ENCODE measurements at places on chromosomes 6 and 20.

DNA sequence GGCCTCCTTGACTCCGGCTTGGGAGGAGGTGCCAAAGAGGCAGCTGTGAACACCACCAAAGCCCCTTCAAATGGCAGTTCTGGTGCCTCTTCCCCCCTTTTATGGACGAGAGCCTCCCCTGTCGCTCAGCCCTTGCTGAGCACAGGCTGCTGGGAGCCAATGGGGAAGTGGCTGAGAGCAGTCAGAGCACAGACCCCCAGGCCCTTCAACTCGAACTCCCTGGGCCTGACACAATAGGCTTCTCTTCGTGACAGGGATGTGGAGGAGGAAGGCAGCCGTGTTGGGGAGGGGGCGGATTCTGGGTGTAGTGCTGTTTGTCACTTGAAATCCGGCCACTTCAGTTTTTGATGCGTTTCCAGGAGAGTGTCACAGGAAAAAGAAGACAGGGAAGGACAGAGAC lies at the start of gene PDYN:
TSS of gene PDYN (minus strand) at position 73 of the 400 bp plus-strand sequence. CDS start 10,974 bp downstream, outside the sequence.
- DNase-seq = no peak

DNA sequence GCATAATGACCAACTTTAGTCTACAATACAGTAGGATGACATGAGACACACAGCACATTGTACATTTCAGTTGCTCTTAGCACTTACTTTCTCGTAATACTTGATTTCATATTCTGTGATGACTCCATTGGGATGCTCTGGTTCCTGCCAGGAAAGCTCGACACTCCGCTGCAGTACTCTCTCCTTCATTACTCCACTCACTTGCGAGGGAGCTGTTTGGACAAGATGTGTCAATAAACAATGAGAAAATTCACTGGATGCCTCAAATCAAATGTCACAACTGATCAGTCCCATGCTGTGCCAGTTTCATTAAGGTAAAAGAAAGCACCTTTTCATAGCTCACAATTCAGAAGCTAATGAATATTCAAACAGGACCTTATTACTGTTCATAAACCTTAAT lies 147.1 kb downstream of the EPHA7 start:
- no peak for DNase-seq

- DNase-seq = no peak
These were observed 113.5 kb downstream of the EPB41L2 start for GRCh38 chr6:130949553-130949952.

DNA sequence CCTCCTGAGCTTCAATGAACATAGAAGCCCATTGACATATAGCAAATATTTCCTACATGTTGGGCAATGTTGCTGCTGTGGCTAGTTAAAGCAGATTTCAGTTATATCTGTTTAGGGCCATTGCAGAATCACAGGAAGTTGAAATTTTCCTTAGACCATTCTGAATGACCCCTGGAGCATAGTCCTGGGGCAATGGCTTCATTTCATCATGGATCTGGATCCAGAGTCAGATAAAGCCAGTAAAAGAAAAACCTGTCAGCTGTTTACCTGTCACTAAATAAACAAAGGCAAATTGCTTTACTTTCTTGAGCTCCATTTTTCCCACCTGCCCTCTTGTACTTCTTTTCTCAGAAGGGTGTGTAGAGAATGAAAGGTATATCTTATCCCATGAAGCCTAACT lies 494.0 kb upstream of the MAP3K7 start:
- DNase-seq = no peak

- peak; percentile 90 for DNase-seq
These were observed at the start of the genes RPS18 and VPS52 for GRCh38 chr6:33271468-33272274. TSS of gene RPS18 (plus strand) at chr6:33272075. CDS start at chr6:33272120, 45 bp downstream. TSS of gene VPS52 (minus strand) at chr6:33271876. CDS start at chr6:33271675, 201 bp downstream.
